ENCODE measurements at places on chromosomes 1 and 21. TPM values are rescaled to one million over a fixed set of nuclear protein-coding genes. Genes with fewer than 3 reads are reported as not detected.
A peak's percentile ranks its signal among the peaks of the same experiment; 100 is the strongest.

DNA sequence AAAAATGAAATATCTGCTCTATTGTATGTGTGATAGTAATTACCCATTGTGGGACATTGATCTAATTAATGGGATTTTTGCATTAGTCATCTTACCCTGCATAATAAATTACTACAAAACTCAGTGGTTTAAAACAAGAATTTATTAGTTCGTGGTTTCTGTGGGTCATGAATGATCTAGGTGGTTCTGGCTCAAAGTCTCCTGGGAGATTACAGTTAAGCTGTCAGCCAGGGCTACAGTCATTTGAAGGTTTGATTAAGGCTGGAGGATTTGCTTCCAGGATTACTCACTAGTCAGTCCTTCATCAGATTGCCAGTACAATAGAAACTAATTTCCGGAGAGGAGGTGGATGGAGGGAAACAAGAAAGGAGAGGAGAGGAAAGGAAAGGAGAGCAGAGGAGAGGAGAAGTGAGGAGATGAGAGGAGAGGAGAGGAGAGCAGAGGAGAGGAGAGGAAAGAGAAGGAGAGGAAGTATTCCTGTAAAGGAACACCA, 60.4 kb upstream of the TNFSF4 start:
- DNase-seq, result no peak

- DNase-seq, result no peak
Observed at GRCh38 chr1:74005533-74005932, 192.4 kb downstream of the LRRIQ3 start.

DNA sequence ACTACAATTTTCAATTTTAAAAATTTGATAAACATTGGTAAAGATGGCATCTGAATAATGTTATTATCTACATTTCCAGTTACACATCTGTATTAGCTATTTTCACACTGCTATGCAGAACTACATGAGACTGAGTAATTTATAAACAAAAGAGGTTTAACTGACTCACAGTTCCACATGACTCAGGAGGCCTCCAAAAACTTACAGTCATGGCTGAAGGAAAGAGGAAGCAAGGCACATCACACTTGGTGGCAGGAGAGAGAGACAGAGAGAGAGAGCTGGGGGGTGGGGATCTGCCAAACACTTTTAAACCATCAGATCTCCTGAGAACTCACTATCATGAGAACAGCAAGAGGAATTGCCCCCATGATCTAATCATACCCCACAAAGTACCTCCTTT, 850.0 kb downstream of the LTN1 start:
- no peak for DNase-seq

Gene CFHR3
- polyA plus RNA-seq, result not detected

Gene LHX4
- not detected for polyA plus RNA-seq

DNA sequence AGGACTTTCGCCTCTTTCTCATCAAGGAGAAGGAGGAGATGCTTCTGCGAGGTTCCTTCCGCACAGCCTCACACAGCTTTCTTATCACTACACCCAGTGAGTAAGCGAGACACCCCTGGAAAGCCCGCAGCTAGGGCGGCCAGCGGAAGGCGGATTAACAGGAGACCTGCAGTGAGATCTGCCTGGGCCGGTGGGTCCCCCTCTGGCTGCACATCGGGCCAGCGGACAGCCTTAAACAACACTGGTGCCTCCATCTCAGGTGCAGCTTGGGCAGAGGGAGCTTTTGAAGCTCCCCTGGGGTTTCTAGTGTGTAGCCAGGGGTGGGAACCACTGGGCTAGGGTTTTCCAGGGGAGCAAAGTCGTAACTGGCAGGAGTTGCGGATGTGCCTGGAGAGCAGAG, 17.5 kb upstream of the MTARC1 start:
- DNase-seq, result no peak

GRCh38 chr1:225998560-225999226, 450 bp downstream of the SDE2 start:
- DNase-seq, result no peak

Gene NBL1
- not detected for polyA plus RNA-seq

Gene PRKAA2
- not detected for polyA plus RNA-seq

- no peak for DNase-seq
Observed at GRCh38 chr1:102219463-102219862, 222.7 kb upstream of the OLFM3 start.

DNA sequence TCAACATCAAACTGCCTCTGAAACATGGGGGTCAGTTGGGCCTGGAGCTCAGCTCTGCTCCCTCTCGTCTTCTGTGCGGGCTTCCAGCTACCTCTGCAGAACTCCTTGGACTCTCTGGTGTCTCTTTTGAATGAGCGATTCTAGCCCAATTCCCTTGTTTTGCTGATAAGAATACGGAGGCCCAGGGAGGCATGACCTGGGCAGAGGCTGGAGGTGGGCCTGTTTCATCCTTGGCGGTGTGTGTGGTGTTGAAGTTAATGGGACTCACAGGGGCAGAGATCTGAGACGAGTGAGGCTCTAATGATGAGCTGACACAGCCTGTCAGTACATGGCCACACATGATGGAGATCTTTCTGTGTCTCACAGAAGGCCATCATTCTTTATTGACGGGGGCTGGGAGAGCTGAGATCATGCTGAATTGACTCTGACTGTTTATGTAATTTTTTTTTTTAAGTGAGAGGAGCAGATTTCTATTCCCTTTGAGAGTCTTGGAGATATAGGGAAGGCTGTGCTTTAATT, 134.5 kb downstream of the URB2 start:
- no peak for DNase-seq

Gene CD1B
- polyA plus RNA-seq, result not detected

Gene MIXL1
- not detected for polyA plus RNA-seq

GRCh38 chr1:236228411-236228810, 53.3 kb downstream of the ERO1B start:
- DNase-seq, result no peak

Gene RIPPLY3
- not detected for polyA plus RNA-seq

DNA sequence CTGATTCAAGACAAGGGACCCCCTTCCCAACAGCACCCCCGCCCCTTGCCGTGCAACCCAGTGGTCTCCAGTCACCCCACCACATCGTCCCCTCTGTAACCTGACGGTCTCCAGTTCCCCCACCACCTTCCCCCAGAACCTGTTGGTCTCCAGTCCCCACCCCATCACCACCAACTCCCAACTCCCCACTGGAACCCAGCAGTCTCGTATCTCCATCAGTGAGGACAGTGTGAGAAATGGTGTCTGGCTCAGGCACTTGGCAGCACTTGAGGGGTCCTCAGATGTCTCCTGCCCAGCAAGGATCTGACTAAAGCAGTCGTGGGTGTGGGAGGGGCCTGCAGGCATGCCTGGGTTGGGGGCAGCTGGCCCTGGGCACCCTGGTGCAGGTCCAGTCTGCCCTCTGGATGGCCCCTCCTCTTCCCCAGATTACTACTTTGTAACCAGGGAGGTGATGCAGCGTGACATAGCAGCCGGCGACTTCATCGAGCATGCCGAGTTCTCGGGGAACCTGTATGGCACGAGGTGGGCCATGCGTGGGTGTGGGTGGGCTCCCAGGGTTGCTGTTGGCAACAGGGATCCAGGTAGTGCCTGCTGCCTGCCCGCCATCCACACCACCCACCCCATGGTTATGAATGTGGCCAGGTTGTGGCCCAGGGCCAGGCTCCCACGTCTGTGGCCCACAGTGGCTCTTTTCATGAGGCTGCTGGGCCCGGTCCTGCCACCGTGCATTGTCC, 3.1 kb upstream of the GJC2 start:
- DNase-seq, result no peak

DNA sequence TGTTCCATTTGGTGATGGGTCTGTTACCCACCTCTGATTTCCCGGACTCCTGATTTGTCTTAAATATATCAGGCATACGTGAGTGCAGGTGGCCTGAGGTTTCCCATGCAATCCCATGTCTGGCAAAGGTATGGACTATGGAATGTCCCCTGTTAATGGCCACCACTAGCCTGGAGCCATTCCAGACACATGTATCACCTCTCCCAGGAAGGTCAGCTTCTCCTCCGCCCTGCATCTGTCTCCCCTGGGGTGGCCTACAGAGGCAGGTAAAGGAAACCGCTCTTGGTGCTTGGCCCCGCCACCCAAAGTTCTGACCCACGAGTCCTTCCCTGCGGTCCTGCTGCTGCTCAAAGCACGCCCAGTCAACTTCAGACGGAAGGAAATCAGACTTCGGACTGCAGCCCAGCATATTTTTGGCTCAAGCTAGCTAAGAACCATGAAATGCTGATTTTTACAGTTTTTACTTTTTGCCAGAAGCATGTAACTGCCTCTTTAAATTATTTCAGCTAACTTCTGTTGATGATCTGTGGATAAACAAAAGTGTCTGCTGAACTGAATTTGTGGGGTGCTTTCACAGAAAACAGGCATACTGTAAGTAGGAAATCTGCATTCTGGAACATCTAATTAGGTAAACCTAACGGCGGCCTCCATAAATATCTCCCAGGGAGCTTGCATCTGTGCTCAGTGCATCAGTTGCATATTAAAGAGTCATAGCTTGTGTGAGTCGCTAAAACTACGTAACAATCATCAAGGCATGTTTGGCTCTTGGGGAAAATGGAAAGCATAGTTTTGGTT, 105.9 kb downstream of the PCP4 start:
- DNase-seq, result no peak

Gene SPATA21
- not detected for polyA plus RNA-seq

- DNase-seq, result no peak
Observed at GRCh38 chr1:56798053-56798471, 21.1 kb downstream of the FYB2 start.

DNA sequence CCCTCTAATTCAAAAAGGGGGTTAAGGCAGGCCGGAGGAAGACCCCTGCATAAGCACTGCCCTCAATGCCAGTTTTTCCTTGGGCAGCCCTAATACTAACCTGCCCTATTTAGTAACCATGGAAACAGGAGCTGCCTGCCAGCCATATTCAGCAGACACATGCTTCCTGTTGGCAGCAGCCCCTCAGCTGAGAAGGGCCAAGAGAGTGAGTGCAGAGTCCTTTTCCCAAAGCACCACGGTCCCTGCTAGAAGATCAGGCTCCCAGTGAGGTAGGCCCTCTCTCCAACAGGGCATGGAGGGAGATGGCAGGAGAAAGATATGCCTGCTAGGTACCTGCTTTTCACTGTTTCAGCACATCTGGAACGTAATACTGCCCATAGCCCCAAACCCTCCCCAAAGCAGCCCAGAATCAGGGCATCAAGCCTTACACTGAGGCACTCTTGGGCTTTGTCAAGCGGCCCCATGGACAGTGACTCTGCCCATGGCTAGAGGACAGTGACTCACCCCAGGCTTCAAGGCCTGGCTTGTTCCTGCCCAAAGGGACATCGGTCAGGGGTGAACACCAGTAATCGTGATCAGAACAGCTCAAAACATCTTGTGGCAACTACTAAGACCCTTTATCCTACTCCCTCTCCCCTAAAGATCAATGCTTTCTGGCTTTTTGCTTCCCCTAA, 64.5 kb downstream of the BCAR3 start:
- no peak for DNase-seq

Gene PRAMEF26
- polyA plus RNA-seq, result not detected

DNA sequence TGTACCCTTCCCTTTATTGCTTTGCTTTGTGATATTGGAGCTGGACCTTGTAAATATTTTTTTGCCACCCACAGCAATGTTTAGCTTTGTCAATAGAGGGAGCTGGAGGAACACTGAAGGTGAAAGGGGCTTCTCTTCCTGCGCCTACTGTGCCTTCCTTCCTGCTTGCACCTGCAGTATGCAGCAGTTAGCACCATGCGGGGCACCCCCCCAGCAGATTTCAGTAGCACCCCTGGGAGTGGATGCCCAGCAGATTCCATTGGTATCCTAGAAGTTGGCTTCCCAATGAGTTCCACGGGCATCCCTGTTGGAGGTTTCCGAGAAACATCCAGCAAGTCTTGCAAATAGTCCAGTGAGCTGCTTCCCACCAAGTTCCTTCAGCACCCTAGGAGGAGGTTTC, 25.6 kb downstream of the S100A10 start:
- peak; percentile 67 for DNase-seq

Gene TRIM63
- not detected for polyA plus RNA-seq

DNA sequence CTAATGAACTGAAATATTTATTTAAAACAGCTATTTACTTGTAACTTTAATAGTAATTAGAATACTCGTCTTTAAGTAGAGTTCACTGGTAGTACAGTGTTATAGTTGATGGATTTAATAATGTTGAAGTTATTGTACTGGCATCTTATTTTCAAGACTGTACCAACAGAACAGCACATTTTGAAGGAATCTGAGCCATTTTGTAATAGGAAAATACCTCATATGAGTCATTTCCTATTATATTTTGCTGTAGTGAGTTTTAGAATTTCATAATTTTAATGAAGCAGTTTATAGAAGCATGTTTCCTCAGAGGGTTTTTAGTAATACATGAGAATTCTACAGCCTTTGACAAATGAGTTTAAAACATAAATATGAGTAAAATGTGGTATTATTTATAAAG, 258.3 kb downstream of the OLFM3 start:
- DNase-seq, result no peak

DNA sequence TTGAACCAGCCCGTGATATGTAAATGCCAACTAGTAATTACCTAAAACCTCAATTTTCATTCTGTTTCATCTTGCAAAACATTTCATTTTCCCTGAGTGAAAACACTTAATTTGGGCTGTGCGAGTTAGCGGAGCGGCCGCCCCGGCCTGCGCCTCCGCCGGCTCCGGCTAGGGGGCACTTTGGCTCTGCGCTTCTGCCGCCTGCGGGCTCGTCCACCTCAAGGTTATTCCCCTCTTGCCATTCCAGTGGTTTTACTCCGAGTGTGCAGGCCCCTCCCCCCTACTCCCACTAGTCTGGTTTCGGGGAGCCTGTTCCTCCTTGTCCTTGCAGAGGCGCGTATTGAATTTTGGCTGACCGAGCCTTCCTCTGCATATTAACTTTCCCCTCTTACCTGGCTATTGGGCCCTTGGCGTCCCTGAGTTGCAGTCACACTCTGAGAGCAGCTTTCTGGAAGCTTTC, 55.6 kb downstream of the PEX14 start:
- no peak for DNase-seq

DNA sequence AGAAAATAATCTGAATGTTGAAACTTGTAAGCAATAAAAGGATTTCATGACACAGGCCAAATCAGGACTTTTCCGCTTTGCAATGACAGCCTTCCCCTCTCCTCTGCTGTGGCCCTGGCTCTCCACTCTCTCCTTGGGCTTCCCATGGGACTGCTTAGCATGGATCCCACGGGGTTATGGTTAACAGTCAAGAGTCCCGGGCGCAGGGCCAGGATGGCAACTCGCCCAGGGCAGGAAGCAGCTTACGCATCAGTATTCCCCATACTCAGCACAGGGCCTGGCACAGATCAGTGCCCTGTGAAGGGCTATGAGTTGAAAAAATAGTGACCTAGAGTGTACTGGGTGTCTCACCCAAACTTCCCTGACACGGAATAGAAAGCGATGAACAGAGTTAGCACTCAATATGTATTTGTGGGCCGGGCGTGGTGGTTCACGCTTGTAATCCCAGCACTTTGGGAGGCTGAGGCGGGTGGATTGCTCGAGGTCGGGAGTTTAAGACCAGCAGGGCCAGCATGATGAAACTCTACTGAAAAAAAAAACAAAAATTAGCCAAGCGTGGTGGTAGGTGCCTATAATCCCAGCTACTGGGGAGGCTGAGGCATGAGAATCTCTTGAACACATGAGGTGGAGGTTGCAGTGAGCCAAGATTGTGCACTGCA, 29.1 kb upstream of the GRHL3 start:
- no peak for DNase-seq

Gene BOLA1
- 35.2 TPM for polyA plus RNA-seq

Measured in immature natural killer cell (primary cell).